KBM-7 (cell line): ENCODE measurements at places on chromosomes 5 and 9.
A peak's percentile ranks its signal among the peaks of the same experiment; 100 is the strongest.

- no peak for DNase-seq
Measured at GRCh38 chr9:75041041-75041440, 12.9 kb upstream of the CARNMT1 start.

GRCh38 chr5:20360263-20360662 is 372.3 kb upstream of the CDH18 start:
- DNase-seq = no peak

DNA sequence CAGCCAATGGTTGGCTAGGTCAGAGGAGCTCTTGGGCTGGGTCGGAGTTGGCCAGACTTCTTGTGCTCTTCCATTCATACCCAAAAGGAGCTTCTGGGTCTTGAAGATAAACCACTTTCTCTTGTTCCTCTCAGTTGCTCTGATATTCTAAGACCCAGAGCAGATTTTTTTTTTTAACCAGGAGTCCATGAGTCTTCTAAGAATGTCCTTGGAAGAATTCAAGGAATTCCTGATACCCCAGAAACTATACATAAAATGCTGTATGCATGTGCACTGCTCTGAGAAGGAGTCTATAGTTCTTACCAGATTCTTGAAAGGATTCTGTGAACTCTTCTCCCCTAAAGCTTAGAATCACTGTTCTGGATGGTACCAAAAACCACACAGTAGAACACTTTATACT is 9.9 kb upstream of the PALM2AKAP2 start:
- no peak for DNase-seq

- no peak for DNase-seq
Measured at GRCh38 chr5:149379818-149380374, 804 bp upstream of the IL17B start.

GRCh38 chr5:178740921-178741320 is 10.5 kb upstream of the ZNF354A start:
- DNase-seq = no peak

- no peak for DNase-seq
Measured at GRCh38 chr5:172721455-172722326, 49.3 kb downstream of the DUSP1 start.

- DNase-seq = peak; percentile 20
Measured at GRCh38 chr9:31119890-31120454, 1264.5 kb upstream of the ACO1 start.

GRCh38 chr5:178194026-178194425 is 6.9 kb upstream of the GMCL2 start:
- peak; percentile 86 for DNase-seq

DNA sequence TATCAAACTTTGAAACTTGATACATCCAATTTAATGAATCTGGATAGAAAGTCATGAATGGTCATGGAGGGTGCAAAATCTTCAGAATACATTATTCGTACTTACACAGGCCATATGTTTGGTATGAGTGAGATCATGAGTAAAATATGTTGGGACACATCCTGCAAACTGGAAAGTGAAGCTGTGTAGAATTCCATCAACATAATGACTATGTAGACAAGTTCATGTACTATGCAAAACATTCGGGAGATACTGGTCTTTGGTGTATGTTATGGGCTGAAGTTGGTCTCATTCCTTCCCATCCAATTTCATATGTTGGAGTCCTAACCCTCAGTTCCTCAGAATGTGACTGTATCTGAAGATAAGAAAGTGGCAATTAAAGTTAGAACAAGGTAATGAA is 18.1 kb upstream of the CTNND2 start:
- no peak for DNase-seq

DNA sequence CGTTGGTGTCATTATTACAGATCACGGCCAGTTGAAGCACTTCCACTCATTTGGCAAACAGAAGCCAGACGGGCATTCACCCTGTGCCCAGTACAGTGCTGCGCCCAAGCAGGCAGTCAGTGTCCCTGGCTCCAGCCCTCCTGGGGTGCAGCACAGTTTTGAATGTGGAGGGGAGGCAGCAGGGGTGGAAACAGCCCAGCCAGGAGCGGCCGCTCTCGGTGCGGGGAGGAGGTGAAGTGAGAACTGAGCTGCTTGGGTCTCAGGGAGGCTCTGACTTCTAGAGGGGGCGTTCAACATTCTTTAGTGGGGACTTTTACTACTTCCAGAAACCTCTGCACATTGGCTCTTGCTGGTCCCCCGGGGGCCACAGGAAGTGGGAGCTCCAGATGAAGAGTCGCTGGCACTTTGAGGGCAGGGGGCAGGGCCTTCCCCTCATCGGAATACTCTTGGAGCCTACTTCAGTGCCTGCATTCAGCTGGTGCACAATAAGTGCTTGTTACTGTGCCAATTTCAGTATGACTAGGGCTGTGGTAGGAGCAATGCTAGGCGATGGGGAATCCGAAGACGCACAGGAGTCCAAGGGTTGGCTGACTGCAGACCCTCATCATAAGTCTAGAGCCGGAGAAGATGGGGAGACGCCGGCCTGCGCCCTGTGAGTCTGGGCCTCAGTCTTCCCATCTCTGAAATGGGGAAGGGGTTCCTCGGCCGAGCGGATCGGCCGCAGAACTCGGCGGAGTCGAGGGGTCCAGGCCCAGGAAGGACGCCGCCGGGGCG is 492 bp upstream of the NEK6 start:
- DNase-seq = no peak

DNA sequence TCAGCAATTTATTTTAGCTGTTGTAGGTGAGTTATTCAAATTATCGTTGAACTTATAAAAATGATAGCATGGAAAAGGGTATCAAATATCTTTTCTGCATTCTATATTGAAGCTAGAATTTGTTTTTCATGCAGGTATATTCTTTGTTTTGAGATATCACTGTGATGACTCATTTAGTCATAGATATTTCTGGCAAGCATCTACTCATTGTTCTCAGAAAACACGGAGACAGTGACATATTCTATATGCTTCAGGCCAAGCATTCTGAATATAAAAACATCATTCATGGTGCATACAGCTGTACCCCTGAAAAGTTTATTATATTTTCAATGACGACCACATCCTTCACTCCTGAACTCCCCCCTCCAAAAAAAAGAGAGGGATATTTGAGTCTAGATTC is 150.3 kb upstream of the GRIA1 start:
- no peak for DNase-seq

- no peak for DNase-seq
Measured at GRCh38 chr9:38094165-38094564, 25.1 kb upstream of the SHB start.

DNA sequence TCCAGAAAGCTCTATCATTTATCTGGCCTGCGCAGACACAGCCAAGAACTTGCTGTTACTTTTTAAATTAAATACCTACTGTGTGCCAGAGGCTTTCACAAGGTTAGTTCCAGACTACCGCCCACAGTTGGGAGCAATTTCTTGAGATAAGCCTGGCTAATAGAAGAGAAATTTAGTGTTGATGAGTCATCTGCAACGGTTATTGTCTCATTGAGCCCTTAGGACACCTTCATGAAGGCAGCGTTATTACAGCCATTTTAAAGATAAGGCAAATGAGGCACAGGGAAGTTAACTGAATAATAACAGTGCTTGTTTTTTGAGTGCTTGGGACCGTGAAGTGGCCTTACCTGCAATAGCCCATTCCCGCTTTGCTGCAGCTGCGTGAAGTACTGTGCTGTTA is 292.9 kb upstream of the MSX2 start:
- no peak for DNase-seq

GRCh38 chr5:149807176-149807575 is 77.1 kb downstream of the PPARGC1B start:
- DNase-seq = no peak

GRCh38 chr5:150762211-150762610 is 3.4 kb upstream of the DCTN4 start:
- no peak for DNase-seq

- no peak for DNase-seq
Measured at GRCh38 chr9:33858423-33858822, 41.5 kb downstream of the UBE2R2 start.

GRCh38 chr5:138138949-138139780 is at the start of gene NME5:
Gene NME5 (minus strand): TSS chr5:138139428. CDS start chr5:138138780, 648 bp downstream.
- DNase-seq = no peak

- DNase-seq = no peak
Measured at GRCh38 chr9:79220251-79220650, 351.5 kb upstream of the TLE4 start.

DNA sequence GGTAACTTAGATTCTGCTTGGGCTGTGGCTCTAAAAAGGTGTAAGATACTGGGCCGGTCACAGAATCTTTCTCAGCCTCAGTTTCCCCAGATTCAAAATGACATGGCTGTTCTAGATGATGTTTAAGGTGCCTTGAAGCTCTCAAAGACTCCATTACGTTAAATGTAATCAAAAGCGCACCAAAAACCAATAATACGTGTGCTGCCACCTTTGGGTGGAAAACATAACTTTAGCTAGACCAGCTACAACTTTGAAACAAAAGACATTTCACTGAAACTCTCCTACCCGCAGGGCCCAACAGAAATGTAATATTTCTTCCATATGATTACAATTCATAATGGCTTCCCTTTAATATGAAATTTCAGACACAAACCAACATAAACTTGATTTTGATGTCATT is 35.0 kb upstream of the PCSK5 start:
- DNase-seq = peak; percentile 23

DNA sequence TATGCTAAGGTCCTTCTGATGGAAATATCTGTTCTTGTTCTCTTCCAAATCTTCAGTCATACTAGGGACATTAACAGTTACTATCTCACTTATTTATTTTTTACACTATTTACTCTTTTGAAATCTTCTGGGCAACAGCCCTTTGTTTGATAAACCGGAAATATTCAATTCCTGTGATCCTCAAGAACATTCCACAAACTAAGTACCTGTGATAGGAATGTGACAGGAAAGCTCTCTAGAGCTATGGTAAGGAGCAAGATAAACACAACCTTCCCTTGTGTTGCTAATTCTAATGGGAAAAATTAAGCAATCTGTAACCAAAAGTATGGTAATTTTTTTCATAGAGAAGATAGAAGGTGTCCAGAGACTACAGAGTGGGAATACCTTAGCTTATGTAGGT is 22.0 kb upstream of the ANKRD34B start:
- no peak for DNase-seq

DNA sequence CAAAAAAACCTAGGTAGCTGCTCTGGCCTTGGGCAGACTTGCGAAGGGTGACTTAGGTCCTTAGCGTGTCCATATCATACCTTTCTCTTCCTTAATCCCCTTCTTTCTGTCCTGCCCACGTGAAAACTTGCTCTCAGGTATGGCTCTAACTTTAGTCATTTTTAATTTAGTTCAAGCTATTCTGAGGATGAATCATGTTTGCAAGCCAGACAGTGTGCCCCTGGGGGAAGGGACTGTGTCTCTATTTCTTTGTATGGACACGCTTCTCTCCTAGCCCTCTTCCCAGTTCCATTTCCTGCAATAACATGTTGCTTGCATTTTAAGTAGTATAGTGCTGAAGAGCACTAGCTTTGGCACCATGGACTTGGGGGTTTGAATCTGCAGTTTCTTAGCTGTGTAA is 120.6 kb downstream of the PTTG1 start:
- no peak for DNase-seq

GRCh38 chr5:107483231-107484024 is 187.3 kb downstream of the EFNA5 start:
- DNase-seq = no peak
